HFFc6 (cell line): ENCODE measurements at places on chromosomes 4 and X. TPM values are rescaled to one million over a fixed set of nuclear protein-coding genes. Genes with fewer than 3 reads are reported as not detected.

DNA sequence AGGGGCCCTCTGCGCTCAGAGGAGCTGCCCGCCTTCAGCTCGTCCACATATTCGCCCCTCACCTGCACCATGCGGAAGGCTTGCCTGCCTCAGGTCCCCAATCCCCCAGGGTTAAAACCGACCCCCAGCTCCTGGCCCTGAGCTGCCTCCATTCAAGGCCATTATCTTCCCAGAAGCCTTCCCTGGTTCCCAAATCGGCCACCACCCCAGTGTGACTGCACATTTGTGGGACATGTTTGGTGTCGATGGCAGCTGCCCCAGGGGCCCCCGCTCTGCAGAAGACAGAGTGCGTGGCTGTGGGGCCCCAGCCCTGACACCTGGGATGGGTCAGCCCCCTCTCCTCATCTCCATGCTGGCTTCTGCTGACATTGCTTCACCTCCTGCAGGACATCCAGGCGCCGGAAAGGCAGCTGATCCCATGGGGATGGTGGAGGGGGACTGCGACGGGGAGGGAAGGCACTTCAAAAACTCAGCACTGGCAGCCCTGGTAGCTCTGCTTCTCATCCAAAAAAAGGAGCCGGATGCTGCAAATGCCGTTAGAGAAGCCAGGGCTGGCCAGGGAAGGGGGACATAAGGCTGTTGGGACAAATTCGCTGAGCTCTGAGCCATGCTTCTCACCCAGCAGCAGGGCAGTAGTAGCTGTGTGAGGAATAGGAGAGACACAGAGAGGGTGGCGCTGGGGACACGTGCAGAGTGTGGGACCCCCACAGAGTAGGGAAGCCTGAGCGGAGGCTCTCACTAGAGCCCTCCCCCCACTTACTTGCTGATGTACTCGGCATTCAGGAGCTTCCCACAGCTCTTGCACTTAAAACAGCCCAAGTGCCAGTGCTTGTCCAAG, 78.5 kb downstream of the ABLIM2 start:
- no peak for DNase-seq

GRCh38 chrX:139211568-139212182, 318.9 kb upstream of the F9 start:
- no peak for DNase-seq

DNA sequence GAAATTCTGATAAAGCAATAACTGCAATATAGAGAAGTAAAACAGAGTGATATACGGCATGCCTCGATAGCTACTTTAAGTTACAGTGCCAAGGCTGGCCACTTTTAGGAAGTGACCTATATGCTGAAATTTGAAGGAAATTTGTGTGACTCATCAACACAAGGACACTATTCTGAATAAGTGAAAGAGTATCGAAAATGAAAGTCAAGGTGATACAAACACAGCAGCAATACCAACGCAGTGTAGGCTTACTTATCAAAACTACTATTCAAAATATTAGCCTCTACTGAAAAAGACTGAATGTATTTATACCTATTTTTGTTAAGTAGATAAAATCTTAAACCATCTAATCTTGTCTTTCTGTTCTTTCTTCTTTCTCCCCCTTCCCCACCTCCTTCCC, 459.9 kb upstream of the GNPDA2 start:
- DNase-seq, result no peak

DNA sequence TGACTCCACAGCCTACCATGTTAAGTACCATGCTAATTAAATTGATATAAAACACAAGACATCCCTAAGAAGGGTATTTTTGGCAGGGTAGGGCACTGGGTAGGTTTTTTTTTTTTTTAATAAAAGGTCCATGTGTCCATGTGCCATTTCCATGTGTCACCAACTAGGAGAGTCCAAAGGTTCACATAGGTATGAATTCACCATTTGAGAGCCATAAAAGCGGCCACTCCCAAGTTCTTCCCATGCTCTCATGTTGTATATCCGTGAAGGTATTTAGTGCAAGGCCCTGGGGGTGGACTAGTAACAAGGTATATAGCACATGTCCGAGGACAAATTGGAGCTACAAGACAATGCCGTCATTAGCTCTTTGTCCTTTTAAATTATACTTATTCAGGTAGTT, 107.3 kb downstream of the PDE5A start:
- no peak for DNase-seq

DNA sequence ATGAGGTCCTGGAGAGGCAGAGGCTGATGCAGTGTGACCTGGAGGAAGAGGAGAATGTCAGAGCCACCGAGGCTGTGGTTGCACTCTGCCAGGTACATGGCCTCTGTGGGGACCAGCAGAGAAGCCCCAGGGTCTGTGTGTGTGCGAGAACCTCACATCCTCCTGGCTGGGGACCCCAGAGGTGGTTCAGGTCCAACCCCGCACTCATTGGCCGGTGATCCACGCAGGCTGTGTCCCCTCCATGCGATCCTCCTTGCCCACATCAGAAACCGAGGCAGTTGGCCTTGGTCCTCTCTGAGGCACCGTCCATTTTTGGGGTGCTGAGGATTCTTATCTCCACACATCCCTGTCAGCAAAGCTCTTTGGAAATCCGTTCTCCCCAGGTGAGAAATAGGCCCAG, 45.3 kb downstream of the EVC start:
- DNase-seq, result no peak

- no peak for DNase-seq
Observed at GRCh38 chrX:108582151-108582550, 142.5 kb downstream of the COL4A5 start.

DNA sequence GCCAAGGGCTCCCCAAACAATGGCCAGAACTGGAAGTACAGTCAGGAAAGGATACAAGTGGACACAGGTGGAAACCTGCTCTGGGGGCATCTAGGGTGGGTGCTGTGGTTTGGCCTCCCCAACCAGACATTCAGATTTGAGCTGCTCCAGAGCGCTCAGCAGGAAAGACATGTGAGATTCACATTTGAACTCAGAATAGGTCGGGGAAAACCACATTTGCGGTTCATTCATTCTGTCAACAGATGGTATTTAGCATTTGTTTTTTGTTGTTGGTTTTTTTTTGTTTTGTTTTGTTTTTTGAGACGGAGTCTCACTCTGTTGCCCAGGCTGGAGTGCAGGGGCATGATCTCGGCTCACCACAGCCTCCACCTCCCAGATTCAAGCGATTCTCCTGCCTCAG, 44.0 kb downstream of the STEEP1 start:
- no peak for DNase-seq

DNA sequence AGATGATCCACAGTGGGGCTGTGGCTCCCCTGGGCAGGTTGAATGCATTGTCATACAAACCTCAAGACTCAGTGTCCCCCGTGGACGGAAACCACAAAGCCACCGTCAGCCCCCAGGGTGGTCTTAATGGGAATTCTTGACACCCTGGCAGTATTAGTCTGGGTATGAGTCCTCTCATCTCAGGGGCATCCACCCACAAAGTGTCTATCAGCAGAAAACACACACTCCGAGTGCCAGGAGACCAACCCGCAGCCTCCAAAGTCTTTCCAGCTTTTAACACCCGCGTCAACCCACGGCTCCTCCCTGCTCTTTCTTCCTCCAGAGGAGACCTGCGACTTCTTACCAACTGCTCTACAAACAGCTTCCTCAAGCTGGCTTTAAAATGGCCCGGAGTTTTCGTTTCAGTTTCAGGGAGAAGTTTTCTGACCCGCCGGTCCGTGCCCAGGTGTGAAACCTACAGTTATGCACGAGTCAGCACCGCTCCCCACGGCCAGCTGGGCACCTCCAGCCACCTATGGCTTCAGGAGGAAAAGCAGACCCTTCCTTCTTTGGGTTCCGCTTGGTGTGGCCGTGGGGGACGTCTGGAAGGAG, 14.4 kb upstream of the ASMTL start:
- no peak for DNase-seq

DNA sequence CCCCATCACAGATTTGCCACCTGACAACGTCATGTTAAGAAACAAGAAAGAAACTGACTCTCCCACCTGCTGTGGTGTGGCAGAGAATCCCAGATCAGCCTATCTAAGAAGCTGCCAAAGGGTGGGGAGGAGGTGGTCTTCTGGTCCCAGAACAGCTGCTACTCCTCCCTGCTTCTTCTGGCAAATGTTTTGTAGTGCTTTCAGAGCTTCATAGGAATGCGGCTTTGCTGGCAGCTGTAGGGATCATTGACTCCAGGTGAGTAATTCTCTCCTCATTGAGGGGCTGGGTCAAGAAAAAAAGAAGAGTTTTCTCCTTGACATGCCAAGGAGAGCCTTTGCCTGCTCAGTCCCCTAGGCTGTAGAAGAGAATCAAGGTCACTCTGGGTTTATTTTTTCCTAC, 23.3 kb downstream of the NRK start:
- DNase-seq, result no peak

The FIP1L1 gene
- total RNA-seq, result 53.8 to 71.4 TPM (median 61.3 TPM) in 3 replicates
